ENCODE measurements at places on chromosomes 12 and 14.

DNA sequence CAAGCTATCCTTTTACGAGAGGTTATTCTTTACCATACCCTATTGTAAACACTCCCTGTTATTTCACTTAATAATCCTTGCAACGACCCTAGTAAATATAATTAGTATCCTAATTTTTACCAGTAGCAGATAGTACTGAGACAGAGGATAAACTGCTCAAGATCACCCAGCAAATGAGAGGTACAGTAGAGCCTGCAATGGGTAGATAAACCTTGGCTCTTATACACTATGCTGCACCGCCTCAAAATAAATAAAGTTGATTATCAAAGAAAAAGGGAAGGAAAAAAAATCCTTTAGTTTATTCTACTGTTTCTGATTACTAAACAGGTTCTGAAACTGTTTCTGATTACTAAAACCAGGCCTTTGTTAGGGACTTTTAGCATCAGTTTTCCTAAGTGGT lies 22.5 kb downstream of the YBX3 start:
- DNase-seq = no peak

GRCh38 chr12:64682572-64683277 lies 72.4 kb downstream of the RASSF3 start:
- DNase-seq = no peak

- DNase-seq = no peak
Observed at GRCh38 chr12:129558036-129558435, 345.8 kb downstream of the TMEM132D start.

- DNase-seq = no peak
Observed at GRCh38 chr12:12821975-12822374, 8.8 kb downstream of the DDX47 start.

- no peak for DNase-seq
Observed at GRCh38 chr14:38044710-38045109, 163.0 kb upstream of the SSTR1 start.

DNA sequence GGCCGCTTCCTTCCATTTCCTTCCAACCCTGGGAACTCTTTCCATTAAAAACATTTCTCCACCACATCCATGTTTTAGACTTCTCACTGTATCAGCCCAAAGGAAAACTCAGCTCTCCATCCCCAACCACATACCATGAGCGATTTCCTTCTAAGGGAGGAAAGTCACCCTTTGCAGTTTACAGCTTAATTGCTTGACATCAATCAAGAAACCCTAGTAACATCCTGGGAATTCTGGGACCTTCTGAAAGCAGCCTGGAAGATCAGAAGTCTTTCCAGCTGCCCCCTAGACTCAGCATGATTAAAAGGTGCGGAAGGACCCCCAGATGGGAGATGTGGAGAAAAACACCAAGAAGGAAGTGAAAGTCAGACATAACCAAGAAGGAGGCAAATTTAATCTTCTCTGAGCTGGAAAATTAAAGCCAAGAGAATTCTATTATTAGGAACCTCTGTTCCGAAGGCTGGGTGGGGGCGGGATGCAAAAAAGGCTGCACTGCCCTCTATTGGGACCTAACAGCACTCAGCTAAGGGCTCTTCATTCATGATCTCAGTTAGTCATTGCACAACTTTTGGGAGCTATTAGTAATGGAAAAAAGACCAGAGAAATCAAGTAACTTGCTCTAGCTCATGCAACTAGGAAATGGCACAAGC lies 73.3 kb upstream of the PLXNC1 start:
- DNase-seq = no peak

DNA sequence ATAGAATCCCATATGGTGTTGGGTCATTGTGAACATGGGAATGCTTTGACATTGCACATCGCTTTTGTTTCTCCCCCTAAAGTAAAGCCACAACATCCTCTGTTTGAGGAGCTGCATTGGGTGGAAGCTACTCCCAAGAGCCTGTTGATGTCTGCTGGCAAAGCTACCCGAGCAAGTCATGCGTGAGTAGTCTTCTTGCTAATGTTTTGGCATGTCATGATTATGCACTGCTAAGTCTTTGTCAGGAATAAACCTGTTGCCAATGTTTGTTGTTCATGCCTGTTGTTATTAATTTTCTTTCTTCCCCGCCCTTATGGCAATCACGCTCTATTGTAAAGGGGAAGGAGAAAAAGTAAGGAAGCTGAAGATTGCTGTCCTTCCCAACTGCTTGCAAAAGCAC lies 97.3 kb downstream of the EXOC5 start:
- DNase-seq = no peak

- no peak for DNase-seq
Observed at GRCh38 chr12:89789862-89790261, 81.2 kb upstream of the ATP2B1 start.

GRCh38 chr12:76586764-76587395 lies 27.3 kb upstream of the OSBPL8 start:
- no peak for DNase-seq

All from activated T-helper 1 cell treated with anti-CD3 and anti-CD28 coated beads, Interleukin-2, amount 50 U/mL, for 16 hours (primary cell).